ENCODE measurements at places on chromosomes 12 and 14.

DNA sequence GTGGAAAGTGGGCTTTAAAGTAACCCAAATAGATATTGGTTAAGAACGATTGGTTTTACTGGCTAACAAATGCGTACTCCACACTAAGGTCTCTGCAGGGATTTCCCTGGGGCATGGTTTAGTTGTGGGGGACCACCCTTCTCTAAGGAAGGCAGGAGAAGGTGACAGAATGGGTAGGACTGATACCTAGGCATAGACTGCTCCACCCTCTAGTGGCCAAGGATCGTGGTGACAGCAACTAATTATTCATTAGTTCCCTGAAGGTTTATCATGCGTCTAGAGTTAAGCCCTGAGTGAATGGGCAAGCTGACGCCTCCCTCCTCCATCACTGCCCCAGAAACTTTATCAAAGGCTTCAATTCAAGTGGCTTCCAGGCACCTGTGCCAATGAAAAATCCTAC lies 9.1 kb downstream of the FAM181A start:
- peak; percentile 60 for DNase-seq

- no peak for DNase-seq
Measured at GRCh38 chr12:11746024-11746771, 96.7 kb downstream of the ETV6 start.

DNA sequence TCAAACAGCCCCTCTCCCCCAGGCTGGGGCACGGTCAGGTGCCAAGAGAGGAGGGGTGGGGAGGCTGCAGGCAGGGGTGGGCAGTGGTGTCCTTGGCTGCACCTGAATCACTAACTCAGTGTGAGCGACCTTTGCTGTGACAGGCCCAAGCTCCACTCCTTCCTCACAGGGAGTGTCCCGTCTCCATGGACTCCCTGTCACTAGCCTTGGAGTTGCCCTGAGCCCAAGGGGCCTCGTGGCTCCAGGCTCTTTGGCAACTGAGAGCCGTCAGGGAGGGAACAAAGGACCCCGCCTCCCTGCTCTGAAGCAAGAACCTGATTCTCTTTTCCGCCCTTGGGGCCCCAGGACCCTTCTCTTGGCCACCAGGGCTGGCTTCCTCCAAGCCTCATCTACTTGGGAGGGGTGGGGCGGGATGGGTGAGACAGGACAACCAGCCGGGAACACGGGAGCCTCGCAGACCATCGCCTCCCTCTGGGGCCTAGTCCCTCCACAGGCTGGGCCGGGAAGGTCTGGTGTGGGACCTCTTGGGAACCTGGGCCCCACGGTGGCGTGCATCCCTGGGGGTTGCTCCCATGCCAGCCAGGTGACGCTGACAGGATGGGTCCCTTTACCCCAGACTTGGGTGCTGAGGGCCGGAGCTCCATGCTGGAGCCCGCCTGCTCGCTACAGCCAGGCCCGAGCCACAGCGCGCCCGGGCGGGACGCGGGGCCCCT lies 935 bp upstream of the ADSS1 start:
- no peak for DNase-seq

DNA sequence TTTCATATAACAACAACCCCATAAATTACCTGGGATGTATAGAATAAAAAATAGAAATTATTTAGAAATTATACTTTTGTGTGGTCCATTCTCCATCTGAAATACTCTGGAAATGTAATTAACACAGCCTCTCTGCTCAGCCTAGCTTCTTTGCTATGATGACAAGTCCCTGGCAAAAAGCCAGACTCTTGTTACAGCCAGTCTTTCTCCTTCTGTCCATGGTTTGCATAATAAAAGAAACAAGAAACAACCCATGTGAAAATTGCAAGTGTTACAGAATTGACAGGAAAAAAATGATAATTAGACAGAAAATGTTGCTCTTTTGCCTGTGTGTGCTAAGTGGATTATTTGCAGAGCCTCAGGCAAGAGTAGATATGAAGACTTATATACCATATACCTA lies 61.3 kb downstream of the C12orf50 start:
- DNase-seq, result no peak

GRCh38 chr12:32947206-32948067 lies 50.9 kb upstream of the PKP2 start:
- peak; percentile 7 for DNase-seq

All from GM13977 (cell line).